Activated CD4-positive, CD25-positive, alpha-beta regulatory T cell (primary cell): ENCODE measurements at places on chromosomes 1 and 21.

GRCh38 chr1:43995984-43996732, 4.8 kb downstream of the CCDC24 start:
- no peak for DNase-seq

DNA sequence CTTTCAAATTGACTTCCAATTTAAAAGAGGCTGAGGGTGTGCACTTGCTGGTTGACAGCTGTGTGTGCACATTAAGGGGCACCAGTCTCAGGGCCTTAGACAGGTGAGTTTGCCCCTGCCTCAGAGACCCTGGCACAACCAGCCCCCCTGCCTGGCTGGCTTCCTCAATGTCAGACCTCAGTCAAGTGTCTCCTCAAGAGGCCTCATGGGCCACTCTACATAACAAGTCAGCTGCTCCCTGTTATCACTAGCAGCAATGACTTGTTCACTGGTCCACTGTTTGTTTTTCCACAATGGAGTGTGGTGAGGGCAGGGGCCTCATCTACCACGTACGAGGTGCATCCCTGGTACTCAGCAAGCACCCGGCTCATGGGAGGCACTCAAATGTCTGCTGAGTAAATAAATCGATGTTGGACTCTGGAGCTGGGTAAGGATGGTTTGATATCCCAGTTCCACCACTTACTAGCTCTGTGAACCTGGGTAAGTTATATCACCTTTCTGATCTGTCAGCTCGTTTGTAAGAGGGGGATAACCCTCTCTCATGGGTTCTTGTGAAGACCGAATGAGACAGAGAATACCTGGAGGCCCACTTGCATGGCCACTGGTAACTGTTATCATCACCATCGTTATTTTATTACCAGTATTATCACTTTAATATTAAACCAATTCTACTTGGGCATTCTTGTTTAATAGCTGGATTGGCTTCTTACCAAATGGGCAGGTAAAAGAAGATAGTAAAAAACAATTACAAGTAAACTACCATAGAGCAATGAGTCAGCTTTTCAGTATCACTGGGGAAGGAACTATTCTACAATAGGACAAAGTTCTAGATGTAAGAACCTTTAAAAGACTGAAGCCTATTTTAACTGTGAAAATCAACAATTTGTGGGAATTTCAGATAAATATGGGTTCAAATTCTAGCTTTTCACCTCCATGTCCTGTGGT, 64.6 kb downstream of the SLC66A1 start:
- DNase-seq: no peak

- DNase-seq: no peak
These were observed 42.7 kb downstream of the SLC45A1 start for GRCh38 chr1:8360493-8361197.

DNA sequence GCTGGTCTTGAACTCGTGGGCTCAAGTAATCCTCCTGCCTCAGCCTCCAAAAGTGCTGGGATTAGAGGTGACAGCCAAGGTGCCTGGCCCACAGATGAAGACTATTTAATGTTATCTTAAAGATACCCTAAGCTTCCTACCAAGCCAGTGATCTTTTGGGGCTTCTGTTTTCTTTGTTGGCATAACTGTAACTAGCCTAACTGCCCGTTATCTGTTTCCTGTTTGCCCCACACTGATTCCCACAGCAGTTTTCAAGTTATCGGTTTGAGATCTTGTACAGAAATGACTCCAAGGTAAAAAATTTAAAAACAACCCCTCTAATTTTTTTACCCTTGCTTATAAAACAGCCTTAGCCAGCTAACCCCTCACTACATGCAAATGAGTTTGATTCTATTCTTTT, 12.4 kb downstream of the SELL start:
- no peak for DNase-seq

- no peak for DNase-seq
These were observed 4.4 kb upstream of the NPL start for GRCh38 chr1:182785181-182785580.

GRCh38 chr1:107555578-107555977, 409.4 kb downstream of the VAV3 start:
- no peak for DNase-seq

DNA sequence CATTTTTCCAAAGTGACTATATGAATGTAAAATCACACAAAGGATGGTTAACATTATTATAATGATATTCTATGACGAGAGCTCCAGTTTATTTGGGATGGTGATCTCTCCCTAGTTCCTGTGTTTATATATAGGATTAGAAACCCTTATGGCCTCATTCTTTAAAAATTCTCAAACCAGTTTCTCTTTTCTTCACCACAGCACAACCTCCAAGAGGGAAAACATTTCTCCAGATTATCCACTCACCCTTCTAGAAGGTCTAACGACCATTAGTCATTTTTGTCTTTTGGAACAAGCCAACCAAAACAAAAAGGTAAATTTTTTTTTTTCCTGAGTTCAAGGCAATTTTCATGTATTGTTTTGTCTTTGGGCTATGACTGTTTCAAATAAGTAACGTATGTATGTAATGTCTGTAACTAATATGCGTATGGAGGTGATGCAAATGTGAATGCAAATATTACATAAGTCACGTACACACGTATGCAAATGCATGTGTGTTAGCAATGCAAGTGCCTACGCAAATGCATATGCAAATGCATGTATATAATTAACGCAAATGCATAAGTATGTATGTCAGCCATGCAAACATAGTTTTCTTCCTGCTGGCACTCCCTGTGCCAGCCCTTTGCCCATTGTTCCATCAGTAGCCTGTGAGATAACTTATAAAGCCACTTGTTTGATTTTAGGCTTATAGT, 72.5 kb upstream of the MORC3 start:
- no peak for DNase-seq

- no peak for DNase-seq
These were observed 876 bp downstream of the RAB29 start for GRCh38 chr1:205774198-205775014.

- no peak for DNase-seq
These were observed 70.3 kb upstream of the KCNK1 start for GRCh38 chr1:233543338-233544255.

DNA sequence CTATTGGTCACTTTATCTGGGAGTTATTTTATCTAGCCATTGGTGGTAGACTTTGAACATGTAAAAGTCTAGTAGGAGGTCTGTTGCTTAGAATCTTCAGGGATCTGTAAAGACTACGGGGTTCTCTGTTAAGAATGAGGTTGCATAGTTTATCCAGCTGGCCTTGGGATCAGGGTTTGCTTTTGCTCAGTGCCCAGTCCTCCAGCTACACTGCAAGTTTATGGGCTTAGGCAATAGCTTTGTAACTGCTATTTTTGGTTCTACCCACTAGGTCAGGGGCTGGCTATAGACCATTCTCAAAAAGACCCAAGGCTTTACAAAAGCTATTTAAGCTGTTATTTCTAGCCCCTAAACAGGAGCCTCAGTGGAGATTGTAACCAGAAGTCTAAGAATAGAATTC, 9.8 kb downstream of the SH3GLB1 start:
- no peak for DNase-seq

- DNase-seq: no peak
These were observed 36.5 kb upstream of the ADAMTS1 start for GRCh38 chr21:26881504-26882228.

DNA sequence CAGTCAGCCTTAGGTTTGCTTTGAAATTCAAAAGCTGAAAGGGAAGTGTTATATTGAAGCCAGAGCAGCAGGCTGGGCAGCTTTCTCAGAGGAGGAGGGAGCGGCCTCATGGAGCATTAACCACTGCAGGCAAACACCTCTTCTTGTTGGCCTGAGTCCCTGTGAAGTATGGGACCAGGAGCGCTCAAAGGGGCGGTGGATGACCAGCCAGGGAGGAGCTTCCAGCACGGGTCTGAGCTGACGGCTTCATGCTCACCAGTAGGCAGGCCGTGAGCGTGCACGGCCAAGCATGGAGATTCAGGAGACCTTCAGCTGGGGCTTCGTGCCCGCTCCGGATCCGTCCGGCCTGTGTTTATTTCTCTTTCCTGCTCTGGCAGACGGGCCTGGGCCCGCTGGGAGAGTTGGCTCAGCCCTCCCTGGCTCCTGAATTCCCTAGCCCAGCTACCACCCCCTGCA, 245.2 kb downstream of the TRABD2B start:
- no peak for DNase-seq

DNA sequence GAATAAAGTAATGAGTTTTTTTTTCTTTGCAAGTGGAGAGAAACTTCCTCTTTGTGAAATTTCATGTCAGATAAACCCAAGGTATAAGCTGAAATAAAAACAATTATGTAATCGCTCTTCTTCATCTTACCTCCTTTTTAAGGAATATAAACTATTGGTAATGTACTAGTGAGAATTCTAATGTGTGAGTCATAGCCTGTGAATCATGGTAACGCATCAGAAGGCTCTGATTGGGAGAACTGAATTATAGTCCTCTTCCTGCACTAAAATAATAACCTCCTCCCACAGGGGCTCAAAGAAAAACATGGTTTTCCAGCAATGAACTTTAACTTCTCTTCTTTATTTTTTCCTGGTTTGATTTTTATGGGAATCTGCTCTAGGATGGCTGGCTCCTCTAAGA, 57.1 kb upstream of the COX20 start:
- DNase-seq: no peak

DNA sequence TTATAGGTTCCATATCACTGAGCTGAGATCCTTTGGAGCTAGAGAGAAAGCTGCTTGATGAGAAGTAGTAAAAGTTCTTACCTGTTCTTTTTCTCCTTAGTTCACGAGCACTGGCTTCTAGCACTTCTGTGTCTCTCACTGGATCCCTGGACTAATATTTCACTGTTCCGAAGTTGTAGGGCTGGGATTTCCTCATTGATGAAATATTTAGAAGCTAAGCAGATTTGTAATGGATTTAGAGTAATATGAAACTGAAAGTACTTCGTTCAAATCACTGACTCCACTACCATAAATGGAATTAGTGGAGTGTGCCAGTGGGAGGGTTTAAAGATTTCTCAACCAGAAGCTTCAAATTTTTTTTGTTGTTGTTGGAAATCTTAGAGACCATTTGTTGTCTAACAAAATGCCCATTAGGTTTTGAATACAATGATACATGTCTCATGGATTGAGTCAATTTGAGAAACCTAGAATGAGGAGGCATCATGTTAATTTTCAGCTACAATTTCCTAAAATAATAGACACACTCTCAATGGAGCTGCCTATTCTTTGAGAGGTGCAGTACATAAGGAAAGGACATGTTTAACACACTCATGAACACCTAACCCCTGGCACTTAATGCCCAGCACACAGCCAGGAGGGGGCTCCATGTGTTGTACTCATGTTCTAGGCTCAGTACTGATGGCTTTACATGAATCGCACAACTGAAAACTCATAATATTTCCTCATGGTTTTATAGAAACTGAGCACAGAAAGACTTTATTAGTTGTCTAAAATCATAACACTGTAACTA, at the start of gene GBP1:
TSS of gene GBP1 (minus strand) at position 130 of the 790 bp plus-strand sequence. CDS start 1,974 bp downstream, outside the sequence.
- DNase-seq: no peak

DNA sequence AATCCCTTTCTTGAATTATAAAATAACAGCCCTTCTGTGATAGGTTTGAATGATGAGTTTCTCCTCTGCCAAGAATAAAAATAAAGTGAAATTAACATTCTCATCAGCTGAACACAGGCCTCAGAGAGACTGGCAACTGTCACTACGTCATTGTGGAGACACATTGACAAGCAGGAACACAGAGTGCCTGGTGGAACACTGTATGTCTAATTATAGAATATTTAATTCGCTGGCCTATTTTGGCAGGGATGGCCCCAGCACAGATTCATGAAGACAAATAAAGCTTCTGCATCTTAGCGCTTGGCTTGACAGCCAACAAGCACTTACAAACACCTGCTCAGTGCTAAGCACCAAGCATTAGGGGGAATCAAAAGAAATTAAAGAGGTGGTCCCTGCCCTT, 52.0 kb upstream of the SMYD2 start:
- no peak for DNase-seq

DNA sequence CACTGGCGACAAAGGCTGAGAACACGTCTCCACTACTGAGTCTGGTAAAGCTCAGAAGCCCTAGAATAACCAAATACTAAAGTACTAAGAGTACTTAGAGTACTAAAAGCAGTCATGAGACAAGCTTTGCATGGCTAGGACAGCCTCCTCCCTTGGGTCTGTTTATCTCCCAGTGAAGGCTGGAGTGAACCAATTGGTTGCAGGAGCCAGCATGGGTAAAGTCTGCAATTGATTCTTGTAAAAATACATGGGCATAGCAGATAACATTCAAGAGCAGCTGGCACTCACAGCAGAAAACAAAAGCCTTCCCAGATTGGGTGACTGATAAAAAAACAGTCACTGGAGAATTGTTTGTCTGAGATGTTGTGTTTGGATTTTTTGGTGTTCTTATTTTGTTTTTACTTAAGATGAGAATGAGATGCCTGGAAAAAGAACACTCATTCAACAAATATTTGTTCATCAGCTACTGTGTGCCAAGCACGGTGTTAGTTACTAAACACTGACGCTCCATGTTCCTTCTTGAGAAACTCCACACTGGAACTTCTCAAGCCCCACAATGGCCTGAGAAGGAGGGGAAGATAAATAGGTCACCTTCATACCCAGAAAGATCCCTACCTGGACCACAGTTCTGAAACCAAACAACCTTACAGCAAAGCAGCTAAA, 3.7 kb downstream of the IRF6 start:
- no peak for DNase-seq

DNA sequence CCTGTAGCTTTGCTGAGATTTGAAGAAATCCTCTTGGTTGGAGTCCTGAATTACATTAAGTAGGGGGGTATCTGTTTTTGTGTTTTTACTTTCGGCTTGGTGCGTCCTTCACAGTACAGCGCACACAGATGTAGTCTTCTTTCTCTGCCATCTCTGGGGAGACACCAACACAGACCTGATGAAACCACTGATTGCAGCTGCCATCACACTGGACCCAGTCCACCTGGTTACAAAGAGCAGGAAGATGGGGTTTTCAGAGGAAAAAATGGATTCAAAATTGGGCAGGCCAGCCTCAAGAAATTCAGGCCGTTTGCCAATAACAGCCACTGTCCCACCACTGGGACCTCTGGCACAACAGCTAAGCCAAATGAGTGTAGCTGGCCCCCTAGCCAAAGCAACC, 18.7 kb upstream of the SYT2 start:
- DNase-seq: no peak

DNA sequence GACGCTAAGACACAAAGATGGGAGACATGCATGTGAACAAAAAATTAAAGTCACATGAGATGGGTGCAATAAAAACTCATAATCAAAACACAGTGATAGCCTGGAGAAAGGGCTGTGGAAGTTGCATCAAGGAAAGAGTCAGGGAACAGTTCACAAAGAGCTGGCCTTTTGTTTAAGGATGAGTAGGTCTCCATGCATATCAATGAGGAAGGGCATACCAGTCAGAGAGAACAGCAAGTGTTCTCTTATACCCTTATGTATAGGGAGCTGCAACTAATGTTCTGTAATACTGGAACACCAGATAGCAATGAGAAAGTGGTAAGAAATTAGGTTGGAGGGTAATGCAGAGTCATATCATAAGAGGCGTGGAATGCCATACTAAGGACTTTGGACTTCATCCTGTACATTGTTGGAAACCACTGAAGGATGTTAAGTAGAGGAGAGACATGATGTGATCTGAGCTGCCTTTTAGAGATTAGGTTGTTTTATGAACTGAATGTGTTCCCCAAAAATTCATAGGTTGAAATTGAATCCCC, 46.7 kb upstream of the SAMD13 start:
- DNase-seq: no peak

- DNase-seq: no peak
These were observed 850.2 kb downstream of the BRINP3 start for GRCh38 chr1:189627427-189627826.
